NCI-H1694 (cell line): ENCODE measurements at places on chromosomes 6 and 20.
A peak's percentile ranks its signal among the peaks of the same experiment; 100 is the strongest.

DNA sequence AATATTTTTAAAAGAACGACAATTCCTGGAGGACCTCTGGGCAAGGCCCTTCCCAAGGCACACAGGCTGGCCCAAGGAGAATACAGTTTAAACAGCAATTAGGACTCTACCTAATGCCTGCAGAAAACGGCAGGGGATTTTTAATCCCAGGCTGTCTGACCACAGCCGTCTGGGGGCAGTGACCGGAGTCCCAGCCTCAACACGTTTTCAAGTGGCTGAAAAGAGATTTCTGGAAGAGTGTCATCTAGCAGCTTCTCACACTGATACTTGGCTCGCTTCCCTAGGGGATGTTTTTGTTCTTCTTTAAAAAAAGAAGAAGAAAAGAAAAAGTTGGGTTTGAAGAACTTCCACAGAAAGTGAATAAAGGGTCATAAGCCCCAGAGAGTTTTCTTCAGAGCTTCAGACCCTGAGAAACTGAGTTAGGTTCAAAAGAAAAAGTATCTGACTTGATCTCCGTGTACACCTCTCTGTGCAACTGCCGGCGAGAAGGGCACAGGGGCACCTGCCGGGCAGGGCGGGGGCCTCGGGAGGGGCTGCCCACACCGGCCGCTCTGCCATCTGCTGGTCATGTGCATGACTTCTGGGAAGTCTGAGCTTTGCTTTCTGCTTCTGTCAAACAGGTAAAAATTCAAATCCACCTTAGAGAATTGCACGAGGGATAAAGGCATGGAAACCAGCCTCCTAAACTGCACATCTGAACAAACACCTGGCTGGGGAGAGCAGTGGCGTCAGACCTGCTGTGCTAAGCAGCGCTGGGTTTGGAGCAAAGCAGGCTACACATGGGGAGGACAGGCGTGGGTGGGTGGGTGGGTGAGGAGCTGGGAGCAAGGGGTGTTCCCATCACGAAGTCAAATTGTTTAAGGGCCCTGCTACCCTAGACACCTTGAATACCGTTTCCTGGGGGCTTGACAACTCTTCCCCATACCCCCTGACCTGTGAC, 33.0 kb downstream of the RRBP1 start:
- DNase-seq: no peak

- no peak for DNase-seq
Measured at GRCh38 chr6:14881398-14881797, 364.5 kb upstream of the JARID2 start.

DNA sequence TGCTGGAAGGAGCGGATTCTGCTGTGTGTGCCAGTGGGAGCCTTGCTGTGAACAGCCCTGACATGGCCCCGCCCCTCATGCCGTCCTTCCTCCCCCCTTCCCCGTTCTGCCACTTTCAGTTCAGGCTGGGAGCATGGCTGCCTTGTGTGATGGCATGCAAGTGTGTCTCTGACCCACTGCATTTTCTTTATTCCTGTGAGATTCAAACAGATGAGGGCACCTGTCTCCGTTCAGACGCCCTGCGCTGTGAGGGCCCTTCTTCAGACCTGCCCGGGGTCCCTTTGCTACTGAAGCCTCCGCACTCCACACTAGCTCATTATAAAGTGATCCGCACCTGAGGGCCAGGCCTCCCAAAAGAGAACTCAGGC, 88.3 kb downstream of the TAF4 start:
- no peak for DNase-seq

DNA sequence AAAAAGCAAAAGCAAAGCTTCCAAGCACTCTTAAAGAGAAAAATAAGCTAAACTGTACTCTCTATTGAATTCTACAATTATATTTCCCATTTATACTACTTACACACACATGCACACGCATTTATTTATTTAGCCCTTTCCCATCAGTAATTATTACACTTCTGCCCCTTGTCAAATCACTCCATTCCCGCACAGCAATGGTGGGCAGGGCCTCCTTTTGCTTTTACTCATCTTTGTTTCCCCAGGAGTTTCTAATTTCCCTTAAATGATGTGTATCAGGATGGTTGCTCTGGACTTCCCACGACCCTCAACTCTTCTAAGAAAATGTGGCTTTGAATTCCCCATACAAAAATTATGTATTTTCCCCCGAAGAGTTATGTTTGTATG, 19.9 kb downstream of the PXT1 start:
- no peak for DNase-seq

GRCh38 chr20:39623584-39624234, 661.6 kb downstream of the DHX35 start:
- DNase-seq: no peak

GRCh38 chr6:53556986-53557715, 12.2 kb upstream of the GCLC start:
- no peak for DNase-seq

GRCh38 chr6:45378334-45378926, 696 bp upstream of the SUPT3H start:
- DNase-seq: peak; percentile 52

- peak; percentile 34 for DNase-seq
Measured at GRCh38 chr6:149840345-149841075, 23.6 kb downstream of the LRP11 start.

GRCh38 chr20:9672027-9672426, 157.6 kb downstream of the LAMP5 start:
- DNase-seq: no peak

DNA sequence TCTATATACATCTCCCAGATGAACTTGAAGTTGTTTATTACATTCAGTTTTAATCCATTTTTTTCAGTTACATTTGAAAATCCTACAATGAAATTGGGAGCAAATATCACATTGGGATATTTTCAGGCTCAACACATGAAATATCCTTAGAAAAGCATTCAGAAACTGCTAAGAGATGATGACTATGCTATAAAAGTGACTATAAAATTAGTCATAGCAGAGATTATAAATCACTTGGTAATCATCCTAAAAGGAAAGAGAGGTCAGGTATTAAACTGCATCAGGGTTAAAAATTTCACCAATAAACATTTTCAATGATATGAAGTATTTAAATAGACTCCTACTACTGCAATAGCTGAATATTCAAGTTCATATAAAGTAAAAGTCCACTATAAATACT, 987.7 kb downstream of the GRIK2 start:
- DNase-seq: no peak
